ENCODE measurements at places on chromosomes 5 and 9. TPM values are rescaled to one million over a fixed set of nuclear protein-coding genes. Genes with fewer than 3 reads are reported as not detected.

C1QTNF3 gene
- polyA plus RNA-seq = 47.0 TPM

DIAPH1 gene
- 87.8 TPM for polyA plus RNA-seq

PFN3 gene
- polyA plus RNA-seq = not detected

TAS2R1 gene
- not detected for polyA plus RNA-seq

NTRK2 gene
- not detected for polyA plus RNA-seq

SLC22A4 gene
- polyA plus RNA-seq = 1.5 TPM

PDZD2 gene
- not detected for polyA plus RNA-seq

PDE8B gene
- 1.5 TPM for polyA plus RNA-seq

TLX3 gene
- polyA plus RNA-seq = not detected
